ENCODE measurements at places on chromosomes 7 and 10.

GRCh38 chr10:104614245-104614831 is 26.8 kb upstream of the SORCS3 start:
- peaks cover 51% of the 10 kb centered on the region for H3K27me3 ChIP-seq
- H3K27ac ChIP-seq: no peak overlapping the region
- no peak for DNase-seq
- H3K4me1 ChIP-seq: no peaks in the 10 kb centered on the region
- no peaks in the 10 kb centered on the region for H3K36me3 ChIP-seq

DNA sequence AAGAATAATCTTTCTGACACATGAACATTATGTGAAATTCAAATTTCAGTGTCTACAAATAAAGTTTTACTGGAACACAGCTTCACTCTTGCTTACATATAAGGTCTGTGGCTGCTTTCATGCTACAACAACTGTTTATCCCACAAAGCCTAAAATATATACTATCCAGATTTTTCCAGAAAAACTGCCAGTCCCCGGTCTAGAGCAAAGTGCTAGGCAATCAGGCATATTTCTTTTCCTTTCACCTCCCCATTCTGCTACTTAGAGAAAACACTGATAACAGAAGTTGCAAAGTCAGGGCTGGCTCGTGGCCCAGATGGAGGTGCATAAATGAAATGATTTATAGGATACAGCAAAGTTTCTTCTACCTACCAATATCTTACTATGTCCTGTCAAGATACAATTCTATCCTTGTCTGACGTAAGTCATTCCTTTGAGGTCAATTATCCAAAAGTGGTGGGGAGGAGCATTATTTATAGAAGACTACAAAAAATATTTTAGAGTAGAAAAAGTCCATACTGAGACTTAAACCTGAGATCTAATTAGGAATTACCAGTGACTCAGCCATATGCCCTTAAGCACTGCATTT is 384.1 kb downstream of the NXPH1 start:
- H3K27me3 ChIP-seq: no peaks in the 10 kb centered on the region
- no peaks in the 10 kb centered on the region for H3K4me1 ChIP-seq
- no peak overlapping the region for H3K4me3 ChIP-seq
- H3K27ac ChIP-seq: no peak overlapping the region
- H3K36me3 ChIP-seq: peaks cover 3% of the 10 kb centered on the region
- DNase-seq: no peak

DNA sequence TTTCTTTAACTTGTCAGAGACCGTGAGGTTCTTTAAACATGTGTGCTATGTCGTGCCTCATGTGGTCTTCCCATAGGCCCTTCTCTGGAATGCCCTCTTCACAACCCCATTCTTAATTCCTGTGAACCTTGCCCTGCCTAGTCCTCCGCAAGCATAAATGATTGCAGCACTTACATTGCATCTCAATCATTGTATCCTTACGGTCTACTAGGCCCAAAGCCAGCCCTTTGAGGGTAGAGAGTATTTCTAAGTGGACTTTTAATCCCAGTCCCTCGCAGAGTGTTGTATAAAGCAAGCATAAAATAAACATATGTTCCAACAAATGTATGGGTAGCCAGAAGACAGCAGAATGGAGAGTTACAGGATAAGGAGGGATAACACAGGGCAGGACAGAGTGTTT is 92.1 kb upstream of the FAM133B start:
- DNase-seq: no peak
- H3K4me3 ChIP-seq: no peak overlapping the region
- peak overlapping the region; percentile 76 for H3K27ac ChIP-seq
- H3K36me3 ChIP-seq: no peaks in the 10 kb centered on the region

DNA sequence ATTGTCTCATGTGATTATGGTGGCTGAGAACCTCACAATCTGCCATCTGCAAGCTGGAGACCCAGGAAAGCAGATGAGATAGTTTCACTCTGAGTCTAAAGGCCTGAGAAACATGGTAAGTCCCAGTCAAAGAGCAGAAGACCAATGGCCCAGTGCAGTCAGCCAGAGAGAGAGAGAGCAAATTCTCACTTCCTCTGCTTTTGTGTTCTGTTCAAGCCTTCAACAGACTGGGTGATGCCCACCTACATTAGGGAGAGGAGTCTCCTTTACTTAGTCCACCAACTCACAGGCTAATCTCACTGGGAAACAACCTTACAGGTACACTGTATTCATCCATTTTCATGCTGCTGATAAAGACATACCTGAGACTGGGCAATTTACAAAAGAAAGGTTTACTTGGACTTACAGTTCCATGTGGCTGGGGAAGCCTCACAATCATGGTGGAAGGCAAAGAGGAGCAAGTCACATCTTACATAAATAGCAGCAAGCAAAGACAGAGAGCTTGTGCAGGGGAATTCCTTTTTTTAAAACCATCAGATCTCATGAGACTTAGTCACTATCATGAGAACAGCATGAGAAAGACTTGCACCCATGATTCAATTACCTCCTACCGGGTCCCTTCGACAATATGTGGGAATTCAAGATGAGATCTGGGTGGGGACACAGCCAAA is 4.7 kb upstream of the FRMPD2 start:
- no peak overlapping the region for H3K4me3 ChIP-seq
- H3K36me3 ChIP-seq: no peaks in the 10 kb centered on the region
- DNase-seq: no peak
- H3K4me1 ChIP-seq: no peaks in the 10 kb centered on the region
- H3K27me3 ChIP-seq: peaks cover 35% of the 10 kb centered on the region
- H3K27ac ChIP-seq: no peak overlapping the region

DNA sequence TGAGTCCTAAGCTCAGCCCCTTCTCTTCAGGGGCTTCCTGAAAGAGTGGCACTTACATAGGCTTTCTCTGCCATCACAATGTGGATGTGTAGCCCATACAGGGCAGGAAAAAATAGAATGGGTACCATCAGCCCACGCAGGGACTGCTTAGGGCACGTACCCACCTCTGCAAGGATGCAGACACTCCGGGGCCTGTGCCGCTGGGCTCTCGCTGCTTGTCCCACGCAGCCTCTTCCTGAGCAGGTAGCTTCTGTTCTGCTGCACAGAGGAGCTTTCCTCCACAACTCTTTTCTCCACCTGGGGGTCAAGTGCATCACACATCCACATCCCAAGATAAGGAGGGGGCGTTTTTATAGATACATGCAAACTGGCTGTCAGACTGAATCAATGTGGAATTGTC is 34.3 kb downstream of the FRMPD2 start:
- H3K27ac ChIP-seq: no peak overlapping the region
- no peaks in the 10 kb centered on the region for H3K36me3 ChIP-seq
- H3K4me1 ChIP-seq: no peaks in the 10 kb centered on the region
- DNase-seq: no peak

GRCh38 chr10:26550774-26551526 is 112.8 kb downstream of the APBB1IP start:
- no peak for DNase-seq
- peaks cover 52% of the 10 kb centered on the region for H3K36me3 ChIP-seq
- H3K4me3 ChIP-seq: no peak overlapping the region
- H3K4me1 ChIP-seq: peaks cover 51% of the 10 kb centered on the region
- H3K27me3 ChIP-seq: no peaks in the 10 kb centered on the region
- H3K27ac ChIP-seq: peak overlapping the region; percentile 54

- H3K4me3 ChIP-seq: no peak overlapping the region
- DNase-seq: no peak
- H3K36me3 ChIP-seq: no peaks in the 10 kb centered on the region
- peaks cover 19% of the 10 kb centered on the region for H3K27me3 ChIP-seq
Observed at GRCh38 chr7:130219871-130220270, 12.2 kb downstream of the SSMEM1 start.

DNA sequence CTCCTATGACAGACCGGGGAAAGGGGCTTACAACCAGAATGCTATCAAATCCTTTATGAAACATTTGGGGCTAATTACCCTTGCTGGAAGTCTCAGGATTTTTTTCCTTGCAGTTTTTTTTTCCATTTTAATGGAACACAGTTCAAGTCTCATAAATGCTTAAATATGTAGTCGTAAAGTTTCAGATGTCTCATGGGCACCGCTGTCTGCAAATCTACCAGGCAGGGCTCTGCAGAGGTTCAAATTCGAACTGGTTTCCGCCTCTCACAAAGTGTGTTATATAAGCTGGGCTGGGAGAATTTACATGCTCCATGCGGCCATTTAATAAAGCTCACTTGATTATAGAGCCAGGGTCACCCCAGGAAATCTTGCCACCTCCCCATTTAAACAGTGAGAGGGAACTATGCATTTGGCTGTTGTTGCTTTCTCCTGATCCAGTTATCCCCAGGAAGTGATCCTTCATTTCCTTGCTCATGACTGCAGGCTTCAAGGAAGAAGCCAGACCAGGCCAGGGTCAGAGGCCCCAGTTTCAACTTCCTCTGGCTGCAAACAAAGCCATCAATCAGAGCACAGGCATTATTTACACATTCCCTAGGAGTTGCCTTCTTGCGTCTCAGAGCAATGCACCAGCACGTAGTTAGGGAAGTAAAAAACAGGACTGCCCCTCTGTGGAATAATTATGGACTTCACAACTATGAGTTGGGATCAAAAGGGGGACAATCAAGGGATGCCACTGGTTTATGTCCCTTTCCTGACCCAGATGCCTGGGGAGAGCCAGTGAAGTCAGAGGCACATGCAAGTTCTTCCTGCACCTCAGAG is 358.8 kb downstream of the PRPF18 start:
- no peak overlapping the region for H3K27ac ChIP-seq
- H3K4me1 ChIP-seq: no peaks in the 10 kb centered on the region
- no peaks in the 10 kb centered on the region for H3K36me3 ChIP-seq
- H3K27me3 ChIP-seq: peaks cover 21% of the 10 kb centered on the region
- no peak overlapping the region for H3K4me3 ChIP-seq

DNA sequence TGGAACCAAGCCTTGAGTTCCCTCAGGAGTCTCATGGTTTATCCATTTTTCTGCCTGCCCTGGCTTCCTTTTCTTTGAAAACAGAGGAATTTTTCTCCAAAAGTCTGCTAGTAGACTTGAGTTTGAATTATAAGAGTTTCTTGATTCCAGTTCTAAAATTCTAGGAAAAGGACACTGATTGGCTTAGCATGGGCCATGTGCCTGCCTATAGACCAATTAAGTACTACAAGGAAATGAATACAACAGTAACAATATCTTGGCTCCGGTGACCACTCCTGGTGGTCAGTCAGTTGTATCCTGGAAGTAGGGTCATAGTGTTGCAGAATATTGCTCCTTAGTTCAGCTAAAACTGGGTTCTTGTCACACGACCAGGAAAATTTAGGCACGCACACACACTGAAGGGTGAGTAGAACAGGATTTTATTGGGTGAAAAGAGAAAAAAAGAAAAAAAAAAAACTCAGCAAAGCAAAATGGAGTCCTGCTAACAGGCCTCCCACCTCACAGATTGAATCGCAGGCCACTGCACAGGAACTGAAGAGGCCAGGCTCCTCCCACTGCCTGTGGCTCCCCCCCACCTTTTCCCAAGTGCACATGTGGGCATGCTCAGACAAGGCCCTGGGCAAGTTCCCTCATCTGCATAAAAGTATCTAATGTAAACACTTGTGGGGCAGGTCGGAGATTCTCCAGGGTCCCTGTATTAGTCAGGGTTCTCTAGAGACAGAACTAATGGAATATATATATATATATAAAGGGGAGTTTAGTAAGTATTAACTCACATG is 155.1 kb downstream of the LYZL1 start:
- H3K4me3 ChIP-seq: no peak overlapping the region
- peak overlapping the region; percentile 39 for H3K27ac ChIP-seq
- H3K36me3 ChIP-seq: peaks cover 1% of the 10 kb centered on the region

DNA sequence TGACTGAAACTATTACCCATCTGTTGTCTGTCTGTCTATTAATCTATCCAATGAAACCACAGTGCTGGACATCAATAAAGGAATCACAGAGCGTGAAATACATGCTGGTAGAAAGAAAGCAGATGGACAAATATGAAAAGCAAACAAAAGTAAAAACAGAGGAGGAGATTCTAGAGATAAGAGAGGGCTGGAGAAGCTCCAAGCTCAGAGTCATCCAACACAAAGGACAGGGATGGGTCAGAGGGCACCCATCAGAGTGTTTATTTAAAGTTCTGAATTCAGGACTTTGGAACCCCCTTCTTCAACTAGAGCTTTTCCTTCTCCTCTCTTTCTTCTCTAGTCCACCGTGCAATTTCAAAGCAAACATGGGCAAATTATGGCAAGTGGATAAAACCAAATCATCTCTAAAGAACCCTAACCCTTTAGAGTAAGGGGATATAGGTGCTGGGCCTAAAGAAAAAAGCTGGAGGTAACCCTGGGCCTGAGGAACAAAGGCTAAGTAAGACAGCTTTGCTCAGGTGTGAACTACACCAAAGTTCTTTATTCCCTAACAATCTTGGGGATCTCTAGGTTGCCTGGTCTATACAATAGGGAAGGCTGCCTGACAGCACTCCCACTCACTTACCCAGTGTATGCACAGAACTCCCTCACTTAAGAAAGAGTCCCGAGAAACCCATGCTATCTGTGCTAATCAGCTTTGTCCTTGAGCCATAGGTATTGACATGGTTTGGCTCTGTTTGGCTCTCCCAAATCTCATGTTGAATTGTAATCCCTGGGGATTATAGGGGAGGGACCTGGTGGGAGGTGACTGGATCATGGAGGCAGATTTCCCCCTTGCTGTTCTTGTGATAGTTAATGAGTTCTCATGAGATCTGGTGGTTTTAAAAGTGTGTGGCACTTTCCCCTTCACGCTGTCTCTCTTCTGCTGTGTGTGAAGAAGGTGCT is 97.0 kb downstream of the BAMBI start:
- H3K4me3 ChIP-seq: no peak overlapping the region
- H3K27me3 ChIP-seq: peaks cover 5% of the 10 kb centered on the region
- DNase-seq: no peak
- H3K4me1 ChIP-seq: no peaks in the 10 kb centered on the region
- H3K27ac ChIP-seq: no peak overlapping the region
- H3K36me3 ChIP-seq: no peaks in the 10 kb centered on the region

DNA sequence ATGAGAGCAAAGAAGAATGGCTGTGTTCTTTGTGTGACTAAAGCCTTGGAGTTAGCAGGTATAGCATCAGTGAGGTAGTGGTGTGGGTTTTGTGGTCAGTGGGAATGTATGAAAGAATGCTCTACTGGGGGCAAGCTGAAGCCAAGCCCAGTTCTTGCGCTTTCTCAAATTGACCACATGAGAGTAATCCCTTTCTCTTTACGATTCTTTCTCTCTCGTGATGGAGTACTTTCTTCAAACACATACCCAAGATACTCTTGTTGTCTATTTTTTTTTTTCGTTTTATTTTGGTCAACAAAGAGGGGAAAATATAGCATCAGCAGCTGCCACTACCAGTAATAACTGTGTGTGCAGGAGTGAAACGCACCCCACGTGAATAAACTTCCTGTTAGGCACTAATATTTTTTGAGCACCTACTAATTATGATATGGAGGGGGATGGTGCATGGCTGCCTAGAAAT is 8.4 kb upstream of the PANK1 start:
- H3K27me3 ChIP-seq: peaks cover 30% of the 10 kb centered on the region
- H3K36me3 ChIP-seq: no peaks in the 10 kb centered on the region
- no peak for DNase-seq
